ENCODE measurements at places on chromosomes 4 and X.
A peak's percentile ranks its signal among the peaks of the same experiment; 100 is the strongest.

GRCh38 chr4:105588252-105588651, 35.8 kb downstream of the ARHGEF38 start:
- DNase-seq: no peak

DNA sequence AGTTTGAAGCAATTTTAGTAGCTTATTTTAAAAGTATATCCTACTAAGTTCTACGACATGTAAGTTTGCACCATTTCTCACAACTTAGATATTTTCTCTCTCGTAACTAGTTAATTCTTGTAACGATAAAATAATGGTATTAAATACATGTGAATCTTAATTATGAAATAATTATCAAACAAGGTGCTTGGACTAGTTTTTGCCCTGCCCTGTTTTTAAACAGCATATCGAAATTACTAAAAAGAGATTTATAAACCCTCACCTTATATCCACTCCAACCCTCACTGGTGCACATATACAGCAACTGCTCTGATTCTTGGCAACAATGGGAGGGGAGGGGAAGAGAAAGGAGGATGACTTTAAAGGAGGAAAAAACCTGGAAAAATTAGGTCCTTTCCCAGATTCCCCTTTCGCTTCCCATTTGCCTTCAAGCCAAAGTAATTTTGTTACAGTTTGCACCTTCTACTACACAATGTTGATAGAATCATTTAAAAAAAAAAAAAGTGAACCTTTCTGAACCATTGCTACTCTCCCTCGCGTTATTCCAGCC, 820 bp upstream of the MAB21L2 start:
- DNase-seq: no peak

GRCh38 chr4:17577665-17578481, 875 bp downstream of the LAP3 start:
- DNase-seq: peak; percentile 65

- DNase-seq: no peak
These were observed 81.7 kb downstream of the ZC4H2 start for GRCh38 chrX:64894454-64895038.

- DNase-seq: no peak
These were observed 53.2 kb downstream of the COMMD8 start for GRCh38 chr4:47410271-47410670.

DNA sequence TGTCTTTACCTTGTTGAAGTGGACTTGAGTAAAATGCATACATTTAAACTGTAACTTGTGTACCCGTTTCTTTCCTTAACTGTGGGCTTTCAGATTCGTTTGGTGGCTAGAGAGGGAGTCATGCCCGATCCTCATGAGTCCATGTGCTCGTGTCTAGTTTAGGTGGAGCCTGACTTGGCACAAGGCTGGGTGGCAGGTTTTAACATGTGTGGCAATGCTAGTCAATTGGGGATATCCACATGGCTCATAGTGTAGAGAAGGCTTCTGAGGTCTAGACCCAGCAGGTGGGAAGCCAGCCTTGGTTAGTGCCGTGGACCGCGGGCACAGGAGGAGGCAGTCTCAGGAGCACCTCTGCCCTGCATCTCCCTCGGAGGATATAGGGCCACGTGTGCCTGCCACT, 48.5 kb upstream of the CLCN4 start:
- DNase-seq: no peak

DNA sequence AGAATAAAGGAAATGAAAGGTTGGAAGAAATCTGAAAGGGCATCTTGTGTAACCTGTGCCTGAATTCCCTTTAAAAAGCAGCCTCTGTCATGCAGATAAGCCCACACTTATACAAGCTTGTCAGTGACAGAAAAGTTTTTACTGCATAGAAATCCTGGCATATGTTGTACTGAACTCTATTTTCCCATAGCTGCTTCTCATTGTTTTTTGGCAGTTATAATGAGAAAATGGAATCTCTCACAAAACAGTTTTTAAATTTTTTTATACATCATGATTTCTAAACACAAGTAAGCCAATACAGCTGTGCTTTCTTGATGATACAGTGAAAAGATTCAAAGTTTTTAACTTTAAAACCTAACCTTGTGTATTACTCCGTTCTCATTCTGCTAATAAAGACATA, 511.4 kb upstream of the ARX start:
- DNase-seq: no peak

GRCh38 chr4:92362028-92362427, 58.3 kb downstream of the GRID2 start:
- DNase-seq: no peak

- no peak for DNase-seq
These were observed 126.9 kb downstream of the CPZ start for GRCh38 chr4:8719421-8719820.

- no peak for DNase-seq
These were observed 7.0 kb downstream of the VAMP7 start for GRCh38 chrX:155888139-155888538.

DNA sequence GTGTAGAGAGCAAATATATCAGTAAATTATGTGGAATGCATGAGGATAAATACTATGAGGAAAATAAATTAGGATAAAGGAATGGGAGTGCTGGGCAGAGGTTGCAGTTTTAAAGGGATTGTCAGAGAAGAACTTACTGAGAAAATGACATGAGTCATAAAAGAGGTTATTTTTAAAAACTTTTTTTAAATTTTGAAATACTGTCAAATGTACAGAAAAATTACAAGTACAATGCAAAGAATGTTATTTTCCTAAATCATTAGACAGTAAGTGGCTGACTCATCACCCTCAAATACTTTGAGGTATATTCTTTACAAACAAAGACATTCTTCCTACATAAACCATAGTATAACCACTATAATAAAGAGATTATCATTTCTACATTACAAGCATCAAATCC, 29.8 kb upstream of the H2AZ1 start:
- DNase-seq: no peak

DNA sequence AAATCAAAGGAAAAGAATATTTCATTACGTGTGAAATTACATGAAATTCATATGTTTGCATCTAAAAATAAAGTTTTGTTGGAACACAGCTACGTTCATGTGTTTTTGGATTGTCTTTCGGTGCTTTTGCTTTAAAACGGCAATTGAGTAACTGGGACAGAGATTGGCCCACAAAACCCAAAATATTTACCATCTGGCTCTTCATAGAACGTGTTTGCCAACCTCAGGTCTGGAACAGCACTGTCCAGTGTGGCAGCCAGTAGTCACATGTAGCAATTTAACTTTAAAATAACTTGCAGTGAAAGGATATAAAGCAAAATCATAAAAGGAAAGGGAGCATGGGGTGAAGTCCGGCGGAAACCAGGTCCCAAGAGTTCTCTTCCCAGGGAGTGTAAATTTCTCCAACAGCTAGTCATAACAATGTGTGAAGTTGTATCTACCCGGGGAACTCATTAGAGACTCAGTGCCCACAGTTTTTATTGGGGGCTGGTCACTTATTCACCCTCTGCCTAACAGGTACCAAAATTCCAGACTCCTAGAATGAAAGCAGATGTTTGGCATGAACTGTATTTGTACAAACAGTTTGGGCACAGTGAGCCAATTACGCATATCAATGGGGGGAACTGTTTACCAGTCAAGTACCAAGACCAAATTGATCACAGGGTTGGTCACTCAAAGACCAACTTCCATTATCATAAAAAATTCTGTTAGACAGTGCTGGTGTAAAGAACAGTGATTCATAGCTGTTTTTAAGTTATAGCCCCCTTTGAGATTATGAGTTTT, 10.3 kb downstream of the OCIAD1 start:
- DNase-seq: no peak
